ENCODE measurements at places on chromosomes 3 and 15. TPM values are rescaled to one million over a fixed set of nuclear protein-coding genes. Genes with fewer than 3 reads are reported as not detected.
A peak's percentile ranks its signal among the peaks of the same experiment; 100 is the strongest.

DNA sequence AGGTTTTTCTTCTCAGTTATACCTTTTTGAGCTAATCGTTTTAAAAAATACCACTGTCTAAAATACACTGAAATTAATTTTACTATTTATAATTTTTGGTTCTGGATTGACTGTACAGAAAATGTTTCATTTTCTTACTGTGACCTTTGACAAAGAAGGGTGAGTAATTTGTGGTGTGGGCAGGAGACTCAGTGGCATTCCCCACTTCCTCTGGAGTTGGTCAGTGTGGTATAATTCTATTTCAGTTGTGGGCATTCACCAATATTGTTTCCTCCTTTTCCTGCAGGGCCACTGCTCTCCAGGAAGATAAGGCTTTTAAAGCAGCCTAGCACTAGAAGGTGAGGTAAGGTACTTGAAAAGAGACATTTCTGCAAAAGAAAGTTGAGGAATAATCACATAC lies 6.5 kb downstream of the DAG1 start:
- peak; percentile 22 for DNase-seq

GRCh38 chr15:78032671-78033070 lies 44.8 kb downstream of the TBC1D2B start:
- no peak for DNase-seq

GRCh38 chr15:98085003-98085639 lies 124.6 kb downstream of the ARRDC4 start:
- DNase-seq, result no peak

GRCh38 chr3:83438188-83438587 lies 1520.6 kb upstream of the CADM2 start:
- DNase-seq, result no peak

DNA sequence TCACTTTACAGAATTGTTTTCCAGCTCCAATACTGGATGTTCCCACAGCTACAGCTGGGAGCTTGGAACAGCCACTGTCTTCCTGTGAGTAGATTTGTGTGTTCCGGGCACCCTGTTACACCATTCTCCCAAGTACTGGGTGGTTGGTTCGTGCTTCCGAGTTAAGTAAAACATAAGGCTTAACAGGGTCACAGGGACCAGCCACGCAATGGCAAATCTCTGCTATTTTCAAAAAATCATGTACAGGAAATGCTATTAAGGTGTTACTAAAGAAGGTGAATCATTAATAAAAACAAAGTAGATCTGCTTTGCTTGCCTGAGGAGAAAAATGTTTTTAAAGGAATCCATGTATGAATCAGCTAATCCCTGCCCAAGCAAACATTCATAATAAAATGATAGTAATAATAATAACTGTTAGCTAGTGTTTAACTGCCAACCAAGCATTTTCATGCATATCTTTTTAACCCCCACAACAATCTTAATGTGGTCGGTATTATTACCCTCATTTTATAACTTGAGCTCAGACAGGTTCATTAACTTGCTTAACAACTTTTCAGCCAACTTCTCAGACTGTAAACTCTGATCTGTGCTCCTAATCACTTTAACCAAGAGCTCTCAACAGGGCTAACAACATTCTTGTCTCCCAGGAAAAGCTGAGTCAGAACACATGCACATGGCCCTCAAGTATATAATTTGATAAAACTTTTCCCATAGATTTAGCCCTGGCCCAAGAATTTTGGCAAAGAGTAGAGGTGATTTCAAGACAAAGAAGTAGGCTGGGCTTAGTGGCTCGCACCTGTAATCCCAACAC lies 2.7 kb upstream of the C2CD4A start:
- DNase-seq, result no peak

DNA sequence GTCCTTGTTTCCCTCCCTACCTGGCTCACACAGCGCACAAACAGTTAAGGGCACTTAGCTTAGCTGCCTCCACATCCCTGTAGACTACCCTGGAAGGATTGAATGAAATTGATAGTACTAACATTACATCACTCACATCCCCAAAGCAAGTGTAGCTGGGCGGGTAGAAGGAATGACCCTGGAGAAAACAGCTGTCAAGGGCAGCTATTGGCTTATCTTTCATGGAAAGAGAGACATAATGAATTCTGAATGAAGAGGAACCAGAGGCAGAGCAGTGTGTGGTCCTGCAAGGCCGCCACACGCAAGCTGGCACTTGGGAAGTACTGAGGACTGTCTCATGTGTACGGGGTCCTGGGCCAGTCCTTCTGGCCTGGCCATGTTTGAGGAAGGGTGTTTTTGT lies 369.6 kb upstream of the RGMA start:
- no peak for DNase-seq

DNA sequence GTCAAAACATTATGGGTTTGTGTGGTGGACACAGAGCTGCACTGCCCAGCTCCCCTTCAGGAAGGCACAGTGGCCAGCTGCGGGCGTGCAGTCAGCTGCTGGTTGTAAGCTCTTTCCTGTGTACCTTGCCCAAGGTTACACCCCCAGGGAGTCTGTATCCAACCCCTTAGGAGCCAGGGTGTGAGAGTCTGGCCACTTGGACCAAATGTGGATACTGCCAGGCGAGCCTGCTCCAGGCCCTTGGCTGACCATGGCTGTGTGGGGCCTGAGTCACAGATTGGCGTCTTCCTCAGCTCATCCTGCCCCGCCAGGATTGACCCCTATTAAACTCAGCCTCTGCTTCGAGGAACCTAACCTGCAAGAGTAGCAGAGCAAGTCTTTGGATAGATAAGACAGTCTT lies 56.9 kb downstream of the ABHD5 start:
- no peak for DNase-seq

GRCh38 chr15:91186904-91187656 lies 87.0 kb downstream of the SV2B start:
- DNase-seq, result no peak

SAMMSON gene
- total RNA-seq, result not detected

REC114 gene
- total RNA-seq, result not detected

SOX2 gene
- total RNA-seq, result not detected
